Stimulated activated CD4-positive, alpha-beta T cell treated with anti-CD3 and anti-CD28 coated beads, Interleukin-12 subunit alpha, Interleukin-12 subunit beta, amount 100 ng/mL, for 24 hours (primary cell): ENCODE measurements at places on chromosomes 5 and 9.

DNA sequence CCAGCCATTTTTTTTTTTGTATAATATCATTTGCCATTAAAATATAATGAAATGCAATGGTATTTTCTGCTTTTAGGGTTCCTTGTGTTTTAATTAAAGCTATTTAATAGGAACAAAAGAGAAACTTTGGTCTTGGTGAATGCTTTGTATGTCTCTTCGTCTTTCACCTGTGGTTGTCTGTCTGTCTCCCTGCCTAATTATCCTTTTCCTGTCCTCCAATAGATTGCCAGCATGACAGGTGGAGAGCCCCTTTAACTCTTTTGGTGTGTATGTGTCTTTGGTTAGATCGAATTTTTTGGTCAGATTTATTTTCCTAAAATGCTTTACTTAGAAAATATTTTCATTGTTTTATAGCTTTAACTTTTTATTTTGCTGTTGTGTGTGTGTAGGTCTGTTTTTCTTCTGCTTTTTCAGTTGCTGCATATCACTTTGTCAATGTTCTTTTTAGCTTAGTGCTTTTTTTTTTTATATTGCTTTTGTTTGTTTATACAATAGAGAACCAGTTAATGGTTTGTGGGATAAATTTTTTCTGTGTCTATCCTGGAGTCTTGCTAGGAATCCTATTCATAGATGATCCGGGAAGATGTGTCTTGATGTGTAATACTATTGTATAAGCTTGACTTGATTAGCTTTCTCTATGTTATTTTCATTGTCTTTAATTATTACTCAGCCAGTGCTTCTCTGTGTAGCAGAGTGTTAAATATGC is 8.6 kb downstream of the CHMP5 start:
- no peak for DNase-seq

DNA sequence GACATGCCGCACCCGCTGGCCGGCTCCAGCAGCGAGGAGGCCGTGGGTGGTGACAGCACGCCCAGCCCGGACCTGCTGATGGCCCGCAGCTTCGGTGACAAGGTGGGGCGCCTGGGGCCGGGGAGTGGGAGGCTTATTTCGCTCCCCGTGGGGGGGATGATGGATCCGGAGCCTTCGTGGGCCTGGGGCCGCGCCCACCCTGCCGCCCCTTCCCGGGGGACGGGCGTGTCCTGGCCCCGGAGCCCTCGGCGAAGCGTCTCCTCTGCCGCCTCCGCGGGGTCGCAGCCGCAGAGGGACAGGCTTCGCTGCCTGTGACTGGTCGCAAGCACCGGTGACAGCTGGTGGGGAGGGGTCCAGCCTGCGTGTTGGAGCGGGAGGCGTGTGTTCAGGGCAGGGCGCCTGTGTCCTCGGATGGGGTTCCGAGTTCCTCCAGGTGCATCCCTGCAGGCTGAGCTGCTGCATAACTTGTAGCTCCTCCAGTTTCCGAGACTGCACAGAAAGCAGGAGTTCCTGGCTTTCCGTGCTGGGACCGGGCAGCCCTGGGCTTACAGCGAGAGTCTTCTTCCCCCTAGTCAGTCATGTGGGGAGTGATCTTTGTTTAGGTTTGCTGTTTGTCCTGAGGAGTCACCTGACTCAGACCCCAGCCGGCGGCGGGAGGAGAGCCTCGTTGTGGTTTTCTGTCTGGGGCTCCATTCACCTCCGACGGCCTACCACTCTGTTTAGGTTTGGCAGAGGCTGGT is 666 bp downstream of the SNX30 start:
- DNase-seq: peak; percentile 34

DNA sequence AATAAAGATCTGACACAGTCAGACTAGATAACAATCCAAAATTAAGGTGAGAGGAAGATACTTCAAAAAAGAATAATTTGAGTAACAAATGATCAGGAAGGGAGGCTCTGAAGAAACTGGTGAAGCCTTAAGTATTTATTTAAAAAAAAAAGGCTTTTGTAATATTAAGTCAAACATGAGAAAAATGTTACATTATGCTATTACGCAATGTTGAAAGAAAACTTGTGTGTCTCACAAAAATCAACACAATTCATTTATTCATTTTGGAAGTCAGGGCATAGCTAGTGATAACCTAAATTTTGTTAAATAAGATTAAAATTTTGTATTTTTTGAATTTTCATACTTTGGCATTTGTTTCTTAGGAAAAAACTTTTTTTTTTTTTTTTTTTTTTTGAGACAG is 28.2 kb downstream of the WDR41 start:
- DNase-seq: no peak

DNA sequence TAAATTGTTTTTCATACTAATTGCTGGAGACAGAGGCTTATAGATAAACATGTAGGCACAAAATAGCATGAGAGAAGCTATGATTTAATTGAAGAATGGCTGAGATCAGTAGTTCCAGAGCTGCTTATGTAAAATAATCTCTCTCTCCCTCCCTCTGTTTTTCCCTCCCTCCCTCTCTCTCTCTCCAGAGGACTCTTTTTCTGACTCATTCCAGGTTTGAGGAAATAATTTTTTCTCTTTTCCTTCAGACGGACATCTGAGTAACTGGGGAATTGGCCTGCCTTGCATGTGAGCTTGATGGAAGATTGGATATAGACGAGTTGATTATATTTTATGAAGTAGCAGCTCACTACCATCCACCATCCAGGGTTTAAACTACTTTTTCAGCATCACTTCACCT is 35.5 kb downstream of the KCTD16 start:
- DNase-seq: no peak

DNA sequence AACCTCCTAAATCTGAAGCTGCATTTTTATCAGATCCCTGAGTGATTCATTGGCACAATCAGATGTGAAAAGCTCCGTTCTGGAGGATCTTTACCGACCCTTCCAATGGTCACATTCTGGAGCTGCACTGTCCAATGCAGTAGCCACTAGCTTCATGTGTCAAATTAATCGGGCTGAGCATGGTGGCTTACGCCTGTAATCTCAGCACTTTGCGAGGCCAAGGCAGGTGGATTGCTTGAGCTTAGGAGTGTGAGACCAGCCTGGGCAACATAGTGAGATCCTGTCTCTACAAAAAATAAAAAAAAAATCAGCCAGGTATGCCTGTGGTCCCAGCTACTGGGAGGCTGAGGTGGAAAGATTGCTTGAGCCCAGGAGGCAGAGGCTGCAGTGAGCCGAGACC is 3.7 kb downstream of the IL17B start:
- DNase-seq: no peak

DNA sequence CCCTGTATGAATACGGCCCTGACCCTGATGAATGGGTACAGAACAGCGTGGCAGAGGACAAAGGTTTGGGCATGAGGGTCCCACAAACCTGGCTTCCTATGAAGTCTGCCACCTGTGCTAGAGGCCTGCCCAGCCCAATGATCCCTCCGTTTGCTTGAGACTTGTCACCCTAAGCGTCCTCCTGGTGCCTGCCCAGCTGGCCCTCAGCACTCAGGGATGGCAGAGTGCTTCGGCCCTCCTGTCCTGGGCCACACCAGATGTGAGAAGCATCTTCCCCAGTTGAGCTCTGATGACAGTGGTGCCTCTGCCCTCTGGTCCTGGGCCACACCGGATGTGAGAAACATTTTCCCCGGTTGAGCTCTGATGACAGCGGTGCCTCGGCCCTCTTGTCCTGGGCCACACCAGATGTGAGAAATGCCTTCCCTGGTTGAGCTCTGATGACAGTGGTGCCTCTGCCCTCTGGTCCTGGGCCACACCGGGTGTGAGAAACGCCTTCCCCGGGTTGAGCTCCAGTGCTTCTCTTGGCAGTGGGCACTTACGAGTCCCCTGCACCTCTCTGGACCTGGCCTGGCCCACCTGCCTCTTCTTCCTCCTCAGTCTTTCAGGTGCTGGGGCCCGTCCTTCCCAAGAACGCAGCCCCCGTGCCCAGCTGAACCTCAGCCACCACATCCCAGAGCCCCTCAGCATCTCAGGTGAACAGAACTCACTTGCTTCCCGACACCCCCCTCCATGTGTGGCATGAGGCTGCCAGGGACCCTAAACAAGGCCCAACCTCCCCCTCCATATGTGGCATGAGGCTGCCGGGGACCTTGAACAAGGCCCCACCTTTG is 253.1 kb upstream of the IRX1 start:
- no peak for DNase-seq
